ENCODE measurements at places on chromosomes 1 and 21.

DNA sequence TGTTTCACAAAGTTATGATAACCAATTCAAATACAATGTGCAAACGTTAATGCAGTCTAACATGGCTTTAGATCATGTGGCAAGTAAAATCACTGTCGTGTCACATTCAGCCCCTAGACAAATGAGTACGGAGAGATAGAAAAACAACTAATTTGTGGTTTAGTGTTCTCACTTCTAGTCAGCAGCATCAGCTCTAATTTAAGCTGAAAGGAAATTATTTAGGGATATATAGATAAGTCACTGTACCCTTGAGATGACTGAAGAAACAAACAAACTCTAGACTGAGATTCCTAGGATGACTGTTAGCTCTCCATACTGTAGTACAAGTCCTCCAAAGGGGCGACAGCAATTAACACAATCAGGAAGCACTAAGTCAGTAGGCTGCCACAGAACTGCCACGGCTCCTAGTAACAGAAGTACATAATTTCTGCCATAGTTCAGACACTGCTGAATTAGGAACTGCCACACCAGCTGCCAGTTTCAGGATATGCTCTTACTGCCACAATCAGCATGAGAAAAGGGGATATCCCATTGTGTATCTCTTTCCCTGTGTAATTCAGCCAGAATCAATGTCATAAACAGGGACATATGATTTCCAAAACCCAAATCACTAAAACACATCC lies 150.4 kb upstream of the NEGR1 start:
- no peak for DNase-seq

- DNase-seq: peak; percentile 70
Measured at GRCh38 chr1:145871994-145872924, 13.4 kb upstream of the PIAS3 start.

DNA sequence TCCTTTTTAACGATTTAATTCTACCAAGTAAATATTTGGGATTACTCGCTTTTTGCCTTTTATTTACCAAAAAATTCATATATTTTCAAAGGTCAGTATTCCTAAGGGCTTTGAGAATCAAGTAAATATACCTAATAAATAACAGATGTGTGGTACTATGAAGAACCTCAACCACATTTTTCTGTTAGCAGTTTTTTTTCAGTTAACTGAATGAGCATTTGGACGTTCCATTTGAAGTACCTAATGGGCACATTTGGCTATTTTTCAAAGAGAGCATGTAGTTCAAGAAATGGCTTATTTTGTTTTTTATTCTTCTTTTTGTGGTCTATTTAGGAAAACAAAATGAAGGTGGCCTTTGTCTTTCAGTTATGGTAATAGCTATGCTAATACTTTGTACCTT lies 253.0 kb downstream of the GPR52 start:
- DNase-seq: no peak

GRCh38 chr1:241638909-241639622 lies 1.1 kb downstream of the CHML start:
- no peak for DNase-seq

GRCh38 chr1:206745301-206745700 lies 25.3 kb upstream of the IL19 start:
- DNase-seq: no peak
